ENCODE measurements at places on chromosomes 13 and 19. TPM values are rescaled to one million over a fixed set of nuclear protein-coding genes. Genes with fewer than 3 reads are reported as not detected.

Gene CCDC8
- total RNA-seq: 10.2 TPM

Gene RXFP2
- not detected for total RNA-seq

Gene CGB8
- not detected for total RNA-seq

Gene ADAMTSL5
- total RNA-seq: 0.90 TPM

Gene SHC2
- not detected for total RNA-seq
